ENCODE measurements at places on chromosomes 7 and 10. TPM values are rescaled to one million over a fixed set of nuclear protein-coding genes. Genes with fewer than 3 reads are reported as not detected.

The PRSS37 gene
- not detected for total RNA-seq

The MYO3A gene
- not detected for total RNA-seq

The BRAF gene
- 7.8 TPM for total RNA-seq

The PRRT4 gene
- total RNA-seq, result 1.8 TPM

The CALCR gene
- not detected for total RNA-seq

The SLC13A1 gene
- not detected for total RNA-seq

The WDR91 gene
- total RNA-seq, result 4.4 TPM

The UPK3B gene
- total RNA-seq, result not detected

The C10orf71 gene
- total RNA-seq, result not detected

The BLNK gene
- not detected for total RNA-seq

The AQP1 gene
- 7.9 TPM for total RNA-seq

The OR9A2 gene
- total RNA-seq, result not detected

The SMARCD3 gene
- 41.0 TPM for total RNA-seq

The SPDYE11 gene
- total RNA-seq, result not detected

The SPDYE2B gene
- not detected for total RNA-seq

The GIMAP6 gene
- 0.32 TPM for total RNA-seq

The TAS2R5 gene
- 0.16 TPM for total RNA-seq

The CLCN1 gene
- not detected for total RNA-seq

The IRF5 gene
- 0.16 TPM for total RNA-seq

The ITGA8 gene
- total RNA-seq, result 10.1 TPM

The BRAT1 gene
- total RNA-seq, result 28.7 TPM

The POU6F2 gene
- not detected for total RNA-seq

The NME8 gene
- not detected for total RNA-seq
